Activated naive CD8-positive, alpha-beta T cell treated with anti-CD3 and anti-CD28 coated beads, Interleukin-2, amount 50 U/mL, for 16 hours (primary cell): ENCODE measurements at places on chromosomes 16 and 17.

DNA sequence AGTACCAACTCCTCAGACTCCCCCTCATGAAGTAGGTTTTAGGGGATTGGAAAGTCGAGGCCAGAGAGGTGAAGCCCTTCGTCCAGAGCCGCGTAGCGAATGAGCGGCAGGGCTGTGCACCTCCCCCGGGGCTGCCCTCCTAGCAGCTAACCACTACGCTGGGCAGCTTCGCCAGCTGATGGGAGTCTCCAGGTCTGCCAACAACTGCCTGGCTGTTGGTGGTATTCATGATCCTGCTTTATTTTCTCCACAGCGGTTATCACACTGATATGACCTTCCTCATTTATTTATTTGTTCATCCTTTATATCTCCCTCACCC is 773 bp upstream of the NETO2 start:
- no peak for DNase-seq

GRCh38 chr16:27374804-27375425 is 27.1 kb upstream of the IL21R start:
- no peak for DNase-seq

DNA sequence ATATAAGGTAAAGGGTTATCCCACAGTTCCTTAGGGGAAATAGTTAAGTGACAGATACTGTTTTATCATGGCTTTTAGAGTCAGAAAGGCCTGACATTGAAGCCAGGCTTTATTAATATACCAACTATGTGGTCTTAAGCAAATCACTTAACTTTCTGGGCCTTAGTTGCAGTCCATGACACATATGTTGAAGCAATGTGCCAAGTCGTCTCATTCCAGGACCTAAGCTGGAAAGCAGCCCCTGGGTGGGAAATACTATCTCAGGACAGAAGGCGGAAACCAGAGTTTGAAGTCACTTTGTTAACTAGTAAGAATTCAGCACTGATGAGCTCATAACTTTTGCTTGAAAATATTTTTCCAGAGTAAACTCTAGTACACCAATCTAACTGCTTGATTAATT is 80.0 kb downstream of the USP32 start:
- no peak for DNase-seq

DNA sequence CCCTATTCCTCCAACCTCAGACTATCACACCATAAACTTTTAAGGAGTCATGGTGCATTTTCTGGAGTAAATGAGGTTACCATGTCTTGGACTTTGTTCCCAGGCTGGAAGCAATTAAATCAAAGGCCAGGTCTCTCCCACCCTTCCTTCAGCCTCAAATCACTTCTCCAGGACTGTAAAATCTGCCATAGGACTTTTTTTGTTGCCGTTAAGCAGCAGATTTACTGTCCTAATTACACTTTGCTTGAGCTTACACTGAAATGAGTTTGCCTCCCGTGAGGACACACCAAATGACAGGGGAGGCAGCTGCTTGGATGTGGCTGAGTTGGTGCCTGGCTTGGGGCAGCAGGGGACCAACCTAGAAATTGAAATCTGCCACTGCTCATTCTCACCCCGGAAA is 14.7 kb downstream of the DCAKD start:
- no peak for DNase-seq

DNA sequence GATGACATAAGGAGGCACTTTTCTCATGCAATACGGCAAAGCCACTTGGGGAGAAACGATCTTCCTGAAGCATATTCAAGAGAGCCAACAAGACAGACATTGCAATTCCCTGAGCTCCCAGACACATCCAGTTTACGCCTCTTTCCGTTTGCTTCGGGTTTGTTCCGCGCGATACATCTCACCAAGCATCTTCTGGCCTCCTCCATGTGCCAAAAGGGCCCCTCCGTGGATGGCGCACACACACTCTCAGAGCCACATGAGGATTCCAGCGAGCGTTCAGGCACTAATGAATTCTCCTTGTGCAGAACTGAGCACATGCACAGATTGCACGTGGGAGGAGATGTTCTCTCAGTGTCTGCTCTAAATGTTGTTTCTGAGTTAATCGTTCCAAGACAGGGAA is 146.7 kb upstream of the SHISA6 start:
- DNase-seq: no peak

- no peak for DNase-seq
These were observed 11.8 kb upstream of the WSB1 start for GRCh38 chr17:27282054-27282551.

- DNase-seq: no peak
These were observed 22.4 kb upstream of the SLC38A10 start for GRCh38 chr17:81317530-81317821.

- DNase-seq: no peak
These were observed 386.5 kb downstream of the SLC39A11 start for GRCh38 chr17:72705905-72706395.
